ENCODE measurements at places on chromosomes 11 and 22.

DNA sequence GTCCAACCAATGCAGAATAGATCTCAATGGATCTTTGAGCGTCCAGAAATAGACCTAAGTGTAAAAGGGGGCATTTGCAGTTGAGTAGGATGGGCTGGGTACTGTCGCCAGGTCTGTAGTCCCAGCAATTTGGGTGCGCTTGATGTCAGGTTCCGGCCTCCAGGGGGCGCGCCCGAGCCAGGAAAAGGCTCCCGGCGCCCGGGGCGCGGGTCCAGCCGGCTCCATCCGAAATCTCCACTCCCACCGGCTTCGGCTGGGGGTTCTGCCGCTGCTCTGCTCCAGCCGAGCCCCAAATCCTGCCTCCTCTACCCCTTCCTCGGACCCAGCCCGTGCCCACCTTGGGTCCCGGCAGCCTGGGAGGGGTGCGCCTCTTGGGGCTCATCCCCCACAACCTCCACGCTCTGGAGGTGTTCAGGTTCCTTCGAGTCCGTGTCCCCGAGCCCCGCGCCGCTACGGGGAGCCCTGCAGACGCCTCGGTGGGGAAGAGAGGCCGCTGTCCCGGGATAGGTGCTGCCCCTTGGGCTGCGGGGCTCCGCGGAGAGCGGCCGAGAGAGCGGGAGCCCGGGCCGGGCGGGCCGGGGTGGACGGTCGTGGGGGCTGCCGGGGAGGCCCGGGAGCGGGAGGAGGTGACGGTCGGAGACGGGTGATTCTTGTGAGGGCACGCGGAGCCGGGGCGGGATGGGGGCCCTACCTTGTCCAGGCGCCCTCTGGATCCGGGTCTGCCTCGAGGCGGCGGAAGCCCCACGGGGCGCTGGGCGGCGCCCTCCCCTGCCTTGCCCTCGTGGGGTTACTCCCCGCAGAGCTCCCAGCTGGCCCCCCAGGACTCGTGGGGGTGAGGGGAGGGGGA lies 13.0 kb upstream of the CYB5R3 start:
- peak; percentile 57 for DNase-seq

DNA sequence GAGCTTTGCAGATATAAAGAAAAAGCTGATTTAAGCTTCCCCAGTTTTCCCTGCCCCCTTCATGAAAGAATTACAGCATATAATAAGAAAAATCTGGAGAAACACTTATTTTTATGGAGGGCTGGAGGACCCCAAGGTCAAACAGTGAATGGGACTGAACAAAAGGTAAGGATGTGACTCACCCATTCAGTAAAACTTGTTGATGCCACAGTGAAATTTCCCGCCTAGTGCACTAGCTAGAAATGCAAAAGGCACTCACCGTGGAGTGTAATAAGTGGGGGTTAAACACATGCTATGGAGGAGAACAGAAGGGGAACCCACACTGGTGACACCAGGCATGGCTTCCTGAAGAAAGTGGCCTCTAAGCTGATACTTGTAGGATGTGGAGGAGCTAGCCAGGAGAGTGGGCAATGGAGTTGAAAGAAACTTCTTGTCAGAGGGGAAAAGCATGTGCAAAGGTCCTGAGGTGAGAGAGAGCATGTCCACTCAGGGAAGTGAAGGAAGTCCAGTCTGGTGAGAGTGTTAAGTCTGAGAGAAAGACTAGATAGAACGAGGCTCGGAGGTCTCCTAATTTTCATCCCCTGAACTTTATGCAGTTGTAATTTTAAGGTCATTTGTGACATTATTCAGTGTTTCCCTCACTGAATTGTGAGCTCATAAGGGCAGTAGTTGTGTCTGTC lies 77.1 kb downstream of the MIAT start:
- DNase-seq: no peak

GRCh38 chr11:70001246-70001645 lies 76.9 kb upstream of the ANO1 start:
- DNase-seq: no peak

- no peak for DNase-seq
Measured at GRCh38 chr11:109735128-109735527, 313.1 kb downstream of the C11orf87 start.

GRCh38 chr11:11636671-11637070 lies 14.9 kb upstream of the GALNT18 start:
- no peak for DNase-seq

- DNase-seq: no peak
Measured at GRCh38 chr11:83744620-83745192, 458.5 kb upstream of the CCDC90B start.

GRCh38 chr11:118438314-118438931 lies 2.1 kb downstream of the KMT2A start:
- peak; percentile 18 for DNase-seq

DNA sequence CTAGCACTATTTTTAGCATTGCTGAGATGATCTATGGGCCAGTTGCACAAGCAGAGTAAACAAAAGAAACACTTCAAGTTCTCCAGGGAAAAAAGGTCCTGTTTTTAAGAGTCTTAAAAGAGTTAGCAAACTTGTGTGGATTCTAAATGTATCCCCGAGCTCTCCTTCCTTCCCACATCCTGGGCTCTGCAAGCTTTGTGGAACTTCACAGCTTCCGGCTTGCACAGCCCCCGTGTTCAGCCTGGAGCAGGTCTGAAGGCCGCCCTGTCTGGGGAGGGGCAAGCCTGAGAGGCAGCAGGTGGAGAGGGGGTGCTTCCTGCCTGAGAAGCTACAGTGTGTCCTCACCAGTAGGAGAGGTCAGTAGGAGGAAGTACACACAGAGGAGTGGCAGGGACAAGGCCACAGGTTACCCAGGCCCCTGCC lies 35.1 kb upstream of the SUSD2 start:
- no peak for DNase-seq

- DNase-seq: no peak
Measured at GRCh38 chr11:3838504-3838903, 2.3 kb downstream of the RHOG start.

Data from stimulated activated CD8-positive, alpha-beta memory T cell treated with anti-CD3 and anti-CD28 coated beads, Interleukin-7, amount 100 ng/mL, for 1 hour (primary cell).